Bone marrow (tissue), 2 donors: ENCODE measurements at places on chromosomes 12 and 14.

DNA sequence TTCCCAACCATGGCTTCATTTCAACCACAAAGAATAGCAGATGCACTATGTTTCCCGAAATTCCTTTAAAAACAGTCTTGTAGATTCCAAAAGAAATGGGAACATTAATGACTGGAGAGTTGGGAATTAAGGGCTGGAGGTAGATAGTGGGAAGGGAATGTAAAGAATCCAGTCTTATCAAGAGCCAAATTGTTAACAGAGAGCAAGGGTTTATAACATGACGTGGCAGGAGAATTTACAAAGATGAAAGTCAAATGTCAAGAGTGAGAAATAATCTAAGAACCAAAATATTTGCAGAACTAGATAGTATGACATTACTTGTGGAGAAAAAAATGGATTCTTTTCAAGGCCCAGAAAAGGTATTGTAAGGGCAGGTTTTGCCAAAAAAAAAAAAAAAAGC is 200.9 kb downstream of the GRIN2B start:
- DNase-seq = no peak

DNA sequence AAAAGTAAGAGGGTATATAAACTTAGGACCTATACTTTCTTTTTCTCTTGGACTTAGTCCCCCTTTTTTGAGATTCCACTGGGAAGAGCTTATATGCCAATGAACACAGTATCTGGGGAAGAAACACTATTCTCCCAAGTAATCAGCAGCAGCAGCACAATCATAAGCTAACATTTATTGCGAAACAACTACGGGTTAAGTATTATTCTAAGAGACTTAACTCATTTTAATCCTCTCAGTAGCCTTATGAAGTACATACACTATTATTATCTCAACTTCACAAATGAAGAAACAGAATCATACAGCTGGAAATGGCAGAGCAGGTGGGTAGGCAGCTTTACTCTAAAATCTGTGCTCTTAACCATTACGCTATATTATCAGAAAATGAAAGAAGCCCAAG is 27.9 kb downstream of the BAZ2A start:
- DNase-seq = no peak

DNA sequence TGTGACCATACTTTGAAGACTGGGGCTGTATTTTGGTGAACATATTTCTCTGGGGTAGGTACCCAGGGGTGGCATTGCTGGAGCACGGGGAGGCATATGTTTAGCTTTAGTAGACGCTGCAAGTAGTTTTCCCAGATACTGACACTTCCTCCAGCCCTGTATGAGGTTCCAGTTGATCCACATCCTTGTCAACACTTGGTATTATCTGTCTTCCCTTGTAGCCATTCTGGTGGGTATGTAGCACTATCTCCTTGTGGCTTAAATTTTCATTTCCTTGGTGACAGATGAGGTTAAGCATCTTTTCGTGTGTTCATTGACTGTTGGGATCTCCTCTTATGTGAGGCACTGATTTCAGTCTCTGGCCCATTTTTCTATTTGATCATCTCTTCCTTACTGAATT is 179.1 kb downstream of the PHETA1 start:
- DNase-seq = no peak

DNA sequence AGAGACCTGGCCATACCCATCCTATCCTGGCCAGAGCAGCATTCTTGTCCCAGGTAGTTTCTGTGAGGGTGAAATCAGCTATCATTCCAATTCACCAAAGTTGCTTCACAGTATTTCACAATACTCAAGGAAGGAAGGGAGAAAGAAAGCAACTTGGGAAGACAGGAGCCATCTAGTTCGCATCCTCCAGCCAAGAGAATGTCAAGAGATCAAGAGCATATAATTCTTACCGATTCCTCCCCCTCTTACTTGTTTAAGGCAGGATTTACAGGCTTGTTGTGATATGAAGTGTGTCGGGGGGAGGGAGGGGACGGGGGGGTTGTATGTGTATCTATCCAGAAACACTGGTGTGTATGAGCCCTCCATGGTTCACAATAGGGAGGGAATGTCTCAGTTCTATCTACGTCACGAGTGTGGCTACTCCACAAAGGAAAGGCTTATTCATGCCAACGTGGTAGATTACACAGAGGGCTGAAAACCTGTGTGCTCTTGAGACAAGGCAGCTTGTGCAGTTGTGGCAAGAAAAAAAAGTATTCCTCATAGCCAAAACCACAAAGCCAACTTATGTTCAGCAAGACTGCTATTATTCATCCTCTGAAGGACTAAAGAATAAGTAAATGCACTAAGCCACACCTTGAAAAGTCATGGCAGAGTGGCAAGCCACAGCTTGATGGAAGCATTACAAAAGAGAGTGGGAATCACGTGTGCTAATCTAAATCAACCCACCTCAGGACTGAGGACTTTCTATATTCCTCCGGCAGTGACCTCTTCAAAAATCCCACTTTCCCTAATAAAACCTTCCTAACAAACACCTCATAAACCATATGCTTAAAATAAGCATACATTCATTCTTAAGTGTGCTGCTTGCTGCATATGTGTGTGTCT is 35.0 kb downstream of the CORO1C start:
- DNase-seq = peak; percentile 88

DNA sequence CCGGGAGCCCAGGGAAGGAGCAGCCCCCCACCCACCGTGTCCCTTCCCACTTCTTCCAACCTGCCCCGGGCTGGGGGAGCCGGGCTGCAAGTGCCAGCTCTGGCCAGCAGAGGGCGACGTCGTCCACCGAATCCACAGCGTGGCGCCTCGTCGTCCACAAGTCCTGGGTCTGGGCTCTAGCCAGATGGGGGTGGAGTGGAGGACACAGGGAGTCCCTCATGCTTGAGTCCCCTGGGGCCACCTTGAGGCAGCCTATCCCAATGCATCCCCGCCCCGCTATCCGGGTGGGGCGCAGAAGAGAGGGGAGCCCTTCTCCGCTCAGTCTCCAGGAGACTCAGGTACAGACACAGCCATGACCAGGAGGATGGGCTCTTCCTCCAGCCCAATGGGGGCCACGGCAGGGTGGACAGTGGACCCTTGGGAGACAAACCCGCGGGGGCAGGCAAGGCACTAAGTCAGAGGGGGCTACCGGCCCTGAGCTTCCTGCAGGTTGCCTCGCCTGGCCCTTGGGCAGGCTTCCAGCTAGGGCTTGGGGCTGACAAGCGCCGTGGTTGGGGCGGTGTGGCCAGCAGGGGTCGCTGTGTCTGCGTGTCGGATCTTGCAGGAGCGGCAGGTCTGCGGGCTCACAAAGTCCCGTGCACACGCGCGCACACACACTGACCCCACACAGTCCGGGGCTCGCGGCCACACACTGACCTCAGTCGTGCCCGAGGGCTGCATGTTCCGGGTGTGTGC is 5.5 kb downstream of the AQP5 start:
- DNase-seq = peak; percentile 93

DNA sequence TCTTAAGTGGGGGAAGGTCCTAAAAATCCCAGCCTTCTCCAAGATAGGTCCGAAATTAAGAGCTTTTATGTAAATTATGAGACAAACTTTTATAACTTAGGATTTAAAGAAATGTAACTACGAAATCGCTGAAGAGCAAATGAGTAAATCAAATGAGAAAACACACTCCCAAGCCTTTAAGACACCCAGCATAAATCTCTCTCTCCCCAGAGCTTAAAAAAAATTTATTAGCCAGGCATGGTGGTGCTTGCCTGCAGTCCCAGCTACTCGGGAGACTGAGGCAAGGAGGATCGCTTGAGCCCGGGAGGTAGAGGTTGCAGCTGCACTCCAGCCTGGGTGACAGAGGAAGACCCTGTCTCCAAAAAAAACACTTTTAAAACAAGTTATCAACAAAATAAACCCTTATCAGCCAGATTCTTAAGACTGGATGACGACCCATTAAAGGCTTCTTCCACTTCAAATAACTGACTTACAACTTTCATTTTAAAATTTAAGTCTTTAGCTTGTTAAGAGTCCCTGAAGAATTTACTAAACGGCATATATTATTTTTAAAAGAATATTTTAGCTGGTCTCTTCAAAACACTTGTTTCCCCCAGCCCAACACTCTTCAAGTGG is 3.2 kb downstream of the PTGES3 start:
- no peak for DNase-seq

DNA sequence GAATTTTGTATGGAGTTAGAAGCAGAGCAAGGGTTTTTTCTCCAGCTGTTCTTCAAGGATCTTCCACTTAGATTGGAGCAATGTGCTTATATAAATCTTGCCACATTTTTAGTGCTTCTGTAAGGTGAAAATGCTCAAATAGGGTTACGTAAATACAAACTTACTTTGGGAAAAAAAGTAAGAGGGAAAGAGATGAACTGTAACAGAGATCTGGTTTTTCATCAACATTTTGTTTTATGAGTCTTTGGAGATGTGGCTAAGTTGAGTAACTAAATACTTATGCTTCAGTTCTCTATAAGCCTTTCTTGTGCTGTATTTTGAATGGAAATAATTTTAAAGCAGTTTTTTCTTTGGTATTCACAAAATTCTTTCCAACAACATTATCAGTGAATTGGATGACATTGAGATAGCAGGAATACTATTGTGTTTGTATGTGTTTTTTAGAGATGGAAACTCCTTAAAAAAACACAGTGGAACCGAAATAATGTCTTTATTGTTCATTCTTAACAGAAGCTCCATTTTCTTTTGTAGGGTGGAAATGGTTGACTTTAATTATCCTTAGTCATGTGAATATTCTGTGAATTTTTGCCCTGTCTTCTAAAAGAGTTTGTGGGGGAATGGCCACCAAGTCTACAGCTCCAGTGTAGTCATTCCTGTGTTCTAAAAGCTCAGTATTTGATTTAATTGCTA is 45.7 kb downstream of the NPAS3 start:
- DNase-seq = no peak

GRCh38 chr12:5188472-5188871 is 144.8 kb downstream of the KCNA5 start:
- no peak for DNase-seq

- peak; percentile 21 for DNase-seq
Observed at GRCh38 chr14:74882103-74882920, 596 bp downstream of the DLST start.

DNA sequence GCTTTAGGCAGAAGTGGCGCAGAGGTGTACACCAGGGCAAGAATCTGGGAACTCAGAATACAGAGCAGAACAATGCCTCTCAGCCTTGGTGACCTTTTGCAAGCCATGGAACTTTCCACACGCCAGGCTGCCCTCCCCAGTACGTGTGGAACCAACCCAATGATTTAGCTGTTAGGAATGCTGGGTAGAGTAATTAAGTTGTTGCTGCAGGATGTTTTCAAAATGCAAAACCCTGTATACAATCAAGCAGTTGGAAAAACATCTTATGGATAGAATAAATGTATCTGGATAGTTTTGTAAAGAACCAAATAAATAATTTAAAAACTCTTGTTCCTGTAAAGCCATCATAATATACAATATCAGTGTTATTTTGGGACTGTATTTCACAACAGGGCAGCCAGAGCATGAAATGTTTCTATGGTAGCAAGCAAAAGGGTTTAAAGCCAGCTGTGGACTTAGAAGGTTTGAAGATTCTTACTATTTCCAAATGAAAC is 19.4 kb downstream of the PPP1R36 start:
- DNase-seq = no peak

GRCh38 chr12:96236221-96236822 is 42.1 kb downstream of the ELK3 start:
- DNase-seq = no peak

- DNase-seq = no peak
Observed at GRCh38 chr14:76933515-76933914, 95.0 kb downstream of the IRF2BPL start.

DNA sequence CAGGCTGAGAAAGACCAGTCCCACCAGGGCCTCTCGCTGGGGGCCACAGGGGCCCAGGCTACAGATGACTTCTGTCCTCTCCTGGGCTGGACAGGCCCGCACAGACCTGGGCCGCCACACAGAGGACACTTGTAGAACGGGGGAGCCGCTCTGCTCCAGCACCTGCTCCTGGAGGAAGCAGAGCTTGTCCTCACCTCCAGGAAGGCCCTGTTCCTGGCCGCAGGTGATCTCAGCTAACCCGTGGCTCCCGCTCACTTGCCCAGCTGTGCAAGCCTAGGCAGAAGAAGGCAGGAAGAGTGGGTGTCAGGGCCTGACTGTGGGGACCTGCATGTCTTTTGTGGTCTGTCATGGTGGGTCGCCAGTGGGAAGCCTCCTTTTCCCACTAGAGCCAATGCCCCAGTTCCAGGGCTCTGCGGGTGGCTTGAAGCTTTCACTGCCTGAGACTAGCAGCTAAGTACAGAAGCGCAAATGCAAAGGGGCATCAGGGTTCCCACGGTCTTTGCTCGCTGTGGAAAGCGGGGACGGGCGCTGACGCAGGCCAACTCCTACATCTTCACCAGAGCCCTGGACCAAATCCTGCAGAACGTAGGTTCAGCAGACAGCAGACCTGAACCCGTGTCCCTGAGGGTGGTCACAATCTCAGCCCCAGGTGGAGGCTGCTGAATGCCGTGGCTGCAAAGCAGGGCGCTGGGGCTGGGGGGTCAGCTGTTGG is 8.8 kb upstream of the CEP170B start:
- no peak for DNase-seq

GRCh38 chr14:34794217-34794616 is 79.8 kb upstream of the CFL2 start:
- no peak for DNase-seq

DNA sequence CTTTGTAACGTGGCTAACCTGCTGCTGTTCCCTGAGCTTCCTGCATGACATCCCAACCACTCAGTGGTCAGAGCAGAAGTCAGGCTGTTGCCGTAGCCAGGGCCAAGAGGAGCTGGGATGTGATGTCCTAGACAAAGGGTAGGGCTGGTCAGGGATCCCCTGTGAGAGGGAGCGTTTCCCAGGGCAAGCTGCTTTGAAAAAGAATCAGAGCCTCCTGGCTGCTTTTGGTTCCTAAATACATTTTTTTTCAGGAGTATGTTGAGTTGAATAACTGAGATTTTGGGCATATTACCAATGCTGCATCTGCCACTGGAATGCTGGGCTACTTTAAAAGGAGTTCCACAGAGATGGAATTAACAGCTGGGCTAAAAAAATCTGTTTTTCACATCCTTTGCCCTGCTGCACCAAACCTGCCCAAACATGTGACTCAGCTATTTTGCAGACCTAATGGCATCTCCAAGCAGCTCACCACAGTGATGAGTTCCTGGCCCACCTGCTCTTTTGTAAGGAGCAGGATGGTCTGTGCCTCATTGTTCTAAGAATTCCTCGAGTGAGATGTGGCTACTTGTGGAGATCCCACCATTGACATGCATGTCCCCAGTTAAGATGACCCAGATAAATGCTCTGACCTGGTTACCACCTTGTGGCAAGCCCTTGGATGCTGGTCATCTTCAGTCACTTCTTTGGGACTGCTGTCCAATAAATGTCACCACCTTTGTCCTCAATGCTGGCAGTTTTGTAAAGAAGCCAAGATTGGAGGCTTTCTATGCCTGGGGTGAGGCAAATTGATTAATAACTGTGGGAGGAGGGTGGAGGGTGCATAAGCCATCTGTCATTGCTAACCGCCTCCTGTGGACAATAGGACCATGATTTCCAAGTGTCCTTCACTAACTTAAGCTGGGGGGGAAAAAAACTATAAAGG is 24.1 kb downstream of the ANKRD13A start:
- DNase-seq = no peak
